ENCODE measurements at places on chromosomes 12 and 14. TPM values are rescaled to one million over a fixed set of nuclear protein-coding genes. Genes with fewer than 3 reads are reported as not detected.
A peak's percentile ranks its signal among the peaks of the same experiment; 100 is the strongest.

DNA sequence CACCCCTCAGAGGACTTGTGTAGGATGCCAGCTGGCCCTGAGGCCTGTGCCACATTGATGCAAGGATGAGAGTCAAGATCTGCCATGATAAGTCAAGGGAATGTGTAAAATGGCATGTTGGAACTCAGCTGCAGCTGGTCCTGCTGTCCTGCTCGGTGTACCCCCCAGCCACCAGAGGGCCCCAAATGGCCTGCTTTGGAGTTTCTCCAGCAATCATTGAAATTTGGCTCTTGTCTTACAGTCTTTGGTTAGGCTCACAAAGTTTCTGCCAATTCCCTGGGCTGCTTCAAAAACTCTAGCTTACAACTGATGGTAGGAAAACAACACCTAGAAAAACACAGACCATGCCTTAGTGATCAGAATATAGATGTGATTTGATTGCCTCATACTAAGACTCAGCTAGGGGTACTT, 76.8 kb downstream of the HSD17B6 start:
- peak; percentile 71 for DNase-seq

KCNJ8 gene
- total RNA-seq = 0.23 TPM

FOXN3 gene
- 108 TPM for total RNA-seq

DNA sequence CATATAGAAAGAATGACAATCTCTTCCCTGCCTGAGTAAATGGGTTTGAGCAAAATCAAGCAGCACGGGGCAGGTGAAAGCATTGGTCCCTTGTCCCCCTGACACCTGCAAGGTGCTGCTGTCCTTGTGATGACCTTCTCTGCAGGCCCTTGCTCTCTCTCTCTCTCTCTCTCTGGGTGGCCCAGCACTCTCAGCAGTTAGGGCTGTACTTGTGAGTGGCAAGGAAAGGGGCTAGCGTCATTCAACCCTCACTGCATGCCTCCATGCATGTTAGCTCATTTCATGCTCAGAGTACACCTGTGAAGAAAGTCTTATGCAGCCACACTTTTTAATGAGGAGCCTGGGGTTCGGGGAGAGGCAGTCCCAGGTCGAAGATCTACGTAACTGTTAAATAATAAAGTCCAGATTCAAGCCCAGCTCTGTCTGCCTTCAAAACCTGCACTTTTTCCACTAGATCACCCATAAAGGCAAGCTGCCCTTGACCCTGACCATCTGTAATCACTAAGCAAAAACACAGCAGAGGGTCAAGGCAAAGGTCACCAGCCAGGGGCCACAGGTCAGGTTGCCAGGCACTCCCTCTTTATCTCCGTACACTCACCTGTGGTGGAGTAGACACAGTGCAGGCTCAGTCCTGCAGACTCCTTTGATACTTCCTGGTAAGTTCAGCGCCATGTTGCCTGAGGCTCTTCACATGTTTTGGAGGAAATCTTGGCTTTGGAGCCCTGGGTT, 44.9 kb upstream of the CLMN start:
- DNase-seq = no peak

CTSG gene
- total RNA-seq = not detected

DNA sequence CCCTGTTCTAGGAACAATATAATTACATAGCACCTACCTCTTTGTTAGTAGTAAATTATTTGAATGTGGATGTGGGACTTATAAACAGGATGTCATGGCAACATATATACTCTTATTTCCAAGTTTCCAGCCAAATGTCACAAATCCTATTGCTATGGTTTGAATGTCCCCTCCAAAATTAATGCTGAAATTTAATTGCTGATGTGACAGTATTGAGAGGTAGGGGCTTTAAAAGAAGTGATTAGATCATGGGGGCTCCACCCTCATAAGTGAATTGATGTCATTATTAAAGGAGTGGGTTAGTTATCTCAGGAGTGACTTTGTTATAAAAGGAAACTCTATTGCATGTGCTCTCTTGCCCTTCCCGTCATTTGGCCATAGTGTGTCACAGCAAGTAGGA, 164.2 kb upstream of the ATF7IP start:
- DNase-seq = no peak

DNA sequence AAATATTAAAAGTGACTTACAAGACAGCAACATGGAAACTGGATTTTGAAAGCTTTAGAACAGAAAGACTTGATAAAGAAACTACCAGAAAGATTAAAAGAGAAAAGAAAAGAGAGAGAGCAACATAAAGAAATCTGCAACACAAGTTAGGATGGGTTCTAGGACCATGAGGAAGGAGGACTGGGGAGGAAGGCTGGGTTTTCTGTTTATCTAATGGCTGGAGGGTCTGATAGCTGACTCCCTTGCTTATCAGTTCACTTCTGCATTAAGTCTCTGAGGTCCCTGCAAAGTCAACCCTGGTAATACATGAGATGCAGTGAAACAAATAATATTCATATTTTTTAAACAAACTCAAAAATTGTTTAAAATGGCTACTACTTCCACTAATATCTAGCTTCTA, 90.1 kb downstream of the RPAP3 start:
- no peak for DNase-seq

DNA sequence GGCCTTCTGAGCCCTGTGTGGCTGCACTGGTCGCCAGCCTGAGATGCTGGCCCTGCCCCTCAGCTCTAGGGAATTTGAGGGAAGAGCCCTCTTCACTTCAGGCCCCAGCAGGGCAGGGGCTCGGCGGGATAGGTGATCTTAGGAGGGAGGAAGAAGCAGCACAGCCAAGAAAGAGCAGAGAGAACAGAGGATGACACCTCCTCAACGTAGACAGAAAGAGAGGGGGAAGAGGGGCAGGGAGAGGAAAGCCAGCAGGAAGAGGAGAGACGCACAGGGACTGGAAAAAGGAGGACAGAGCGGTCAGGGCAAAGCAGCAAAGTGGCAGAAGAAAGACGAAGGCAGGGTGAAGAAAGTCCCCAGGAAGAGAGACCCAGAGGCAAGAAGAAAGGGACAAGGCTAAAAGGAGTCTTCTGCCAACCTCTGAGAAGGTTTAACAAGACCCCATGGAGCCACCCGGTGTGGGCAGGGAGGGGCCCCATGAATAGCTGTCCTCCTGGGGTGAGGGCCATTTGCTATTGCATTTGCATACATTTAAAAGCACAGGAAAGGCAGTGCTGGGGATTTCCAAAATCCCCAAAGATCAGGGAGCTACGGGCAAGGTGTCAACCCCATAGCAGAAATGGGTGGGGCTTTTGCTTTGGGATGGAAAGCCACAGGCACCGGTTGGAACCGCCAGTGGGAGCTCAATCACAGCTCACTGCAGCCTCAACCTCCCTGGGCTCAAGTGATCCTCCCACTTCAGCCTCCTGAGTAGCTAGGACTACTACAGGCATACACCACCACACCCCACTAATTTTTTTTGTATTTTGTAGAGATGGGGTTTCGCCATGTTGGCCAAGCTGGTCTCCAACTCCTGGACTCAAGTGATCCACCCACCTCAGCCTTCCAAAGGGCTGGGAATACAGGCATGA, 22.7 kb downstream of the CMKLR1 start:
- DNase-seq = no peak

GPR135 gene
- 1.5 TPM for total RNA-seq

DNA sequence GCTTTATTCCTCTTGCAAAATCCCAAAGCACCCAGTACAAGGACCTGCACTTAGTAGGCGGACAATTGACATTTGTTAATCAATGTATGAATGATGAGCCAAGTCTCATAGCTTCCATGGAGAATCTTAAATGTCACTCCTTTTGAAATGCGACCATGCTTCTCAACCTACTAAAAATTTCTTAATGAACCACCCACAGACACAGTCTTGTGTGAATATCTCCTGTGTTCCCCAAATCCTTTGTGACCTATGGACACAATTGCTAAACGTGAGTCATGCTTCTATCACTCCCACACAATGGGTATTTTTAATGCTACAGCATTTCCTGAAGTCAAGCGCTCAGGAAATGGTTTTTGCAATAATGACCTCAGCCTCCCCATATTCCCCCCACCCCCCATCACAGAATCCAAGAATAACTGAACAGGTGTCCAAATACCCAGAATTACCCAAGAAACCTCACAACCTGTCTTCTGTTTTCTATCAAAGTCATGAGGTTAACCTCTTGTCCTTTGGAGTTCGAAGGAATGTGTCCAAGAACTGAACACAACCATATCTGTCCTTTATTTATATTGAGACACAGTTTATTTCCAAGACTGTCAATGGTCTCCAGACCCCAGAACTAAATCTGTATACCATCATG, 163.6 kb upstream of the PLEKHG7 start:
- DNase-seq = no peak

- no peak for DNase-seq
These were observed 54.3 kb upstream of the LRTM2 start for GRCh38 chr12:1766110-1766509.

CLEC12A gene
- total RNA-seq = not detected

TAPBPL gene
- 2.8 TPM for total RNA-seq

DNA sequence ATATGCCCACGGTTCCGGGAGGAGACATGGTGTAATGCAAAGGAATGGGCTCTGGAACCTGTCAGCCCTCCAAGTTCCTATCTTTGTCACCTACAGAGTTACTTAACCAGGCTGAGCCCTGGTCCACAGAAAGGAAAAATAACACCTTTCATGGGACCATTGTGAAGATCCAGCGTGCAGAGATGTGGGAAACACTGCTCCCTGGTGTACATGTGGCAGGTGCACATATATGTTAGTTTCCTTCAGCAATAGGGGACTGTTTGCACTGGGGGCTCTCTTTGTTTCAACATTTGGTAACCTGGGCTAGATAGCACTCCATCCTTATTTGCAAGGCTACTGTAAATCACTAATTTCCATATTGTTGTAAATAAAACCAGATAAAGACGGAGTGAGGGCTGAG, 72.3 kb downstream of the ANO2 start:
- DNase-seq = no peak

GRCh38 chr14:63895510-63895909, 42.7 kb downstream of the SYNE2 start:
- DNase-seq = no peak

DNA sequence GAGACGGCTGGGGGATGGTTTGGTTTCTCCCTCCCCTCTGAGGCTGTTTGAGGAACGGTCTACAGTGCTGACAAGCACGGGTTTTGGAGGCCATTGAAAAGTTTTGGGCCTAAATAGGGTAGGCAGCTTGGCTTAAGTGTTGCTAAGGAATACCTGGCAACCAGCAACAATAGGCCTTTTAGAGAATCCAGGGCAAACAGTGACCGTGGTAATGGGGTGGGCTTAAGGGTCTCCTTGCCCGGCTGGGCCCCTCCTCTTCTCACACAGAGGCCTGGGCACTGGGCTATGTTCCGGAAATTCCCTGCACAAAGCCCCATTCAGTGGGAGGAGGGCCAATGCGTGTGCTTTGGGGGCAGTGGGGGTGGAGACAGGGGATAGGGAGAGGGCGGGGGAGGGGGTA, 55.4 kb downstream of the ASCL1 start:
- no peak for DNase-seq

MANSC4 gene
- total RNA-seq = not detected

GYS2 gene
- total RNA-seq = 0.08 TPM

- no peak for DNase-seq
These were observed 5.7 kb downstream of the PAH start for GRCh38 chr12:102911320-102911719.

DNA sequence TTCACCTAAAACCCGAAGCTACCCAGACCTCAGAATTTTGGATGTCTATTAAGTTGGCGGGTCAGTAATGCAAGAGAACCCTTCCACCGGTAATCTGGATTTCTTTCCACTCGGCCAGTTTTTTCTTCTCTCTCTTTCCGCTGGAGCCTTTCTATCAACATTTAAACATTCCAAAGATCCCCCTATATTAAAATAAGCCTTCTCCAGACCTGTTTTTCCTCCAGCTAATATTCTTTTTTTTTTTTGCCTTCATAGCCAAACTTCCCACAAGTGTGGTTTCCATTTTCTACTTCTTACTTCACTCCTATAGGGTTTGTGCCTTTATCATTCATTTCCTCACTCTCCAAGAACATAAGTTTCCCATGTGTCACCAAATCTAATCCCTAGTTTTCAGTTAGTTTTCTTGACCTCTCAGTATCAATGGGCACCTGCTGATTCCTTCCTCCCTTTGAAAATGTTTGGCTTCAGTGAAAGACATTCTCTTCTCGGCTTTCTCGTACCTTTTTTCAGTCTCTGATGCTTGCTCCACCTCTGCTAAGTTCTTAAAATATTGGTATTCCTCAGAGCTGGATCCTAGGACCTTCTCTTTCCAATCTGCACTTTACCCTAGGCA, 583 bp upstream of the SDR39U1 start:
- no peak for DNase-seq

DNA sequence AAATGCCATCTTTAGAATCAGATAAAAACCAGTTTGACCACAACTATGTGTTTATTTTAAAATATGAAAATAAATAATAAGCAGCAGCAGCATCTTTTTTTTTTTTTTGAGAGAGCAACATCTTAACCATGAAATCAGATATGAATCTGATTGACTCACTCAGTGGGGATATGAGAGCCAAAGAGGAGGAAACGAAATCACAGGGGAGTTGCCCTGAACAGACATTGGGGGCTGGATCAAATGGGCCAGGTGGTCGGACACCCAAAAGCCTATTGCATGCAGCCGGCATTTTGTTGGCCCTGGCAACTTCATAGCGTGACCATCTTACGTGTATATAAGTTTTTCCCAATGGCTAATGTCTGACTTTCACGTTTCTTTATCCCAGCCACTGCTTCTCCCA, 321.1 kb downstream of the NPAS3 start:
- no peak for DNase-seq

DNA sequence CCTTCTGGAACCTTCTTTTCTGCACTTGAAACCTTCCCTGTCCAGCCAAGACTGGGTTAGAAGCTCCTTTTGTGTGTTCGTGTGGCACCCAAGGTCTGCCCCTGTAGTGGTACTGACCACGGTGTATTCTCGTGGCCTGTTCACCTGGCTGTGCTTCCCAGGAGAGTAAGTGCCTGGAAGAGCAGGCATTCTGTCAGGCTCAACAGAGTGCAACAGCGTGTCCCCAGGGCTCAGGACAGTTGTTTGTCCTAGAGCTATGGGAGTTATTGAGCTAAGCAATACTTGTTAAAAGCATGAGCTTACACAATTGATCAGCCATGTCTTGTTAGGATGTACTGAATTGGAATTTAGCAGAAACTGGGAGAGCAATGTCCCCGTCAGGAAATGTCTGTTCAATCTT, 12.9 kb upstream of the SLC38A2 start:
- DNase-seq = no peak

- no peak for DNase-seq
These were observed 25.7 kb downstream of the NUAK1 start for GRCh38 chr12:106113042-106113441.

DNA sequence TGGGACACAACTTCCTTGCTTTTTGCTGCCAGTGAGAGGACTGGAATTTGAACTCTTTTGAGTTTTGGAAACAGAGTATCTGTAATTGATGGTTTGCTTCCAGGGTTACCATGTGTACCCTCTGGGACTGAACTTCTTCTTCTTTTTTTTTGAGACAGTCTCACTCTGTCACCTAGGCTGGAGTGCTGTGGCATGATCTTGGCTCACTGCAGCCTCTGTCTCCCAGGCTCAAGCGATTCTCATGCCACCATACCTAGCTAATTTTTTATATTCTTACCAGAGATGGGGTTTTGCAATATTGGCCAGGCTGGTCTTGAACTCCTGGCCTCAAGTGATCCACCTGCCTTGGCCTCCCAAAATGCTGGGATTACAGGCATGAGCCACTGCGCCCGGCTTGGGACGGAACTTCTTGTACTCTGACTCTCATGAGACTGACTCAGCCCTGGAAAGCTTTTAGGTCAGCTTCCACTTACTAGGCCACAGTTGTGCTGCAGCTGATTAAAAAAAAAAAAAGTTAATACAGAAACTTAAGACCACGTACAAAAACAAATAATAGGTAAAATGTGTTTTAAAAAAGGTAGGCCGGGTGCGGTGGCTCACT, 15.8 kb downstream of the SEL1L start:
- DNase-seq = no peak

MARS1 gene
- total RNA-seq = 183 TPM

- DNase-seq = peak; percentile 20
These were observed 6.0 kb downstream of the PRMT8 start for GRCh38 chr12:3496957-3497356.
